ENCODE measurements at places on chromosomes 7 and 10. TPM values are rescaled to one million over a fixed set of nuclear protein-coding genes. Genes with fewer than 3 reads are reported as not detected.

The ASZ1 gene
- total RNA-seq: not detected

The MMRN2 gene
- 3.6 TPM for total RNA-seq

The SLK gene
- 82.3 TPM for total RNA-seq

The CYP2C18 gene
- total RNA-seq: not detected

The MAT1A gene
- under 0.01 TPM for total RNA-seq

The ARHGAP22 gene
- 70.8 TPM for total RNA-seq

The TFEC gene
- 0.17 TPM for total RNA-seq

The NPTX2 gene
- total RNA-seq: not detected

The DDIT4 gene
- total RNA-seq: 267 TPM

The PRR15 gene
- total RNA-seq: not detected

The GRM3 gene
- not detected for total RNA-seq

The CLEC2L gene
- 0.17 TPM for total RNA-seq

The ZC3HAV1 gene
- total RNA-seq: 33.9 TPM

The RNF32 gene
- total RNA-seq: 7.7 TPM

The SEM1 gene
- 43.5 TPM for total RNA-seq

The UTF1 gene
- total RNA-seq: not detected

The NXPH1 gene
- not detected for total RNA-seq

The VAX1 gene
- total RNA-seq: not detected

The PAX4 gene
- total RNA-seq: not detected

The AMPH gene
- total RNA-seq: 7.8 TPM

The OR2A5 gene
- not detected for total RNA-seq

The UCN3 gene
- not detected for total RNA-seq

The CNPY4 gene
- total RNA-seq: 37.7 TPM

The TMEM236 gene
- under 0.01 TPM for total RNA-seq

The RSPH10B2 gene
- under 0.01 TPM for total RNA-seq

The MKI67 gene
- 1.8 TPM for total RNA-seq

The SYT15B gene
- total RNA-seq: not detected

The AMZ1 gene
- total RNA-seq: 1.3 TPM

The ATG9B gene
- total RNA-seq: under 0.01 TPM

The AKR1D1 gene
- total RNA-seq: not detected

The NANOS1 gene
- 1.5 TPM for total RNA-seq

The GPNMB gene
- 440 TPM for total RNA-seq

The SCART1 gene
- 3.0 TPM for total RNA-seq

The DKK1 gene
- 71.0 TPM for total RNA-seq

The ANLN gene
- total RNA-seq: 15.7 TPM
